NCI-H1092 treated with DMSO at 0.1 percent for 48 hours (cell line): ENCODE measurements at places on chromosomes 12 and 14.
A peak's percentile ranks its signal among the peaks of the same experiment; 100 is the strongest.

DNA sequence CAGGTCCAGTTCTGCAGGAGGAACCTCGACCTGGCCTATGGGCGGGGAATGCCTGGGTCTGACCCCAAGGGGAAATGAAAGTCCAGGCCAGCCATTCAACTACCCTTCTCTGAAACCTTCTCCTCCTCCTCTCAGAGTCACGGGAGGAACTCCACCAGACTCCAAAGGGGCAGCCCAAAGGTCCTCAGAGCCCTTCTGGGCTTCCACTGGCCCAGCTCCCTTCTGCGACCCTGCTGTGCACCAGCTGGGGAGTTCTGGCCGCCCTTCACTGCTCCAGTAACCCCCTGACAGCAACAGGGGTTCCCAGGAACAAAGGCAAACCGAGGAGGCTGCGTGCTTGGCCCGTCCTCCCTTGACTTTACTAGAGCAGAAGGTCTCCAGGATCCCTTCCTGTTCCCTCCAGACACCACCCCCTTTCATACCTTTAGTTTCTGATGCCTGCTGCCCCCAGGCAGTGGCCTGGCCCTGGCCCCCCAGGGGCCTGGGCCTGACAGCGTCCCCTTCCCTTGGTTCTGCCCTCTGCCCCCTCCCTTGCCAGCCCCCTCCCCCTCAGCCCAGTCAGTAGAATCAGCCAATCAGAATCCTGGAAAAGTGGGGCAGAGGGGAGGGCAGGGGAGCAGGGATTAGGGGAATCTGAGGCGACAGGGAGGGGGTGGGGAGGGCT lies 850 bp upstream of the ZNF385A start:
- no peak for DNase-seq

GRCh38 chr14:76326918-76327689 lies 48.8 kb upstream of the ESRRB start:
- DNase-seq: peak; percentile 42

- DNase-seq: peak; percentile 77
These were observed 947 bp upstream of the LRRC9 start for GRCh38 chr14:59918824-59919569.

- no peak for DNase-seq
These were observed 117.7 kb upstream of the RPL10L start for GRCh38 chr14:46769292-46769691.

- no peak for DNase-seq
These were observed 268.3 kb downstream of the C12orf50 start for GRCh38 chr12:87760943-87761342.

DNA sequence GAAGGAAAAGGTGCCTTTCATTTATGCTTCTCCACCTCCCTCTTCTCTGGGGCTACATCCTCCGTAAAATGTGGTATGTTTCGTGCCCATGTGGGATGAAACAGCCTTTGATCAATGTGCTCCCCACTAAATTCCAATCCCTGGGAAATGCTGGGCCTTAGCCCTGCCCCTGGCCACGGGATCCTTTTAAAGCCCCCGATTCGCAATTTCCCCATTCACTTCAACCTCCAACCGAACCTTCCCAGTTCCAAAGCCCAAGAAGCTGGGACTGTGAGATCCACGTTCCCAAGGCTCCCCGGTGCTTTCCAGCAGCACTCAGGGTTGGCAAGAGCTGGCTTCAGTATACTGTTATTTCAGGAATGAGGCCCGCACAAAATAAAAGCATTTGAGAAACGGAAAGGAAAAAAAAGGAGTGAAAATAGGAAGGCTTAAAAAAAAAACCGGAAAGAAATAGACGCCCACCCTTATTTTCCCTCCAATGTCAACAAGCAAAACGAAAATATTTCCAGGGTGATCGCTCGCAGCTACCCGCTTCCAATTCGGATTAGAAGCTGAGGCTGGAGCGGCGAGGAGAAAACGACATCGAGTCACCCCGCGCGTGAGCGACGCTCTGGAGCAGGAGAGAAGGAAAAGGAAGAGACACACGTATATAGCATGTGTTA lies 1.3 kb upstream of the FOXG1 start:
- no peak for DNase-seq

DNA sequence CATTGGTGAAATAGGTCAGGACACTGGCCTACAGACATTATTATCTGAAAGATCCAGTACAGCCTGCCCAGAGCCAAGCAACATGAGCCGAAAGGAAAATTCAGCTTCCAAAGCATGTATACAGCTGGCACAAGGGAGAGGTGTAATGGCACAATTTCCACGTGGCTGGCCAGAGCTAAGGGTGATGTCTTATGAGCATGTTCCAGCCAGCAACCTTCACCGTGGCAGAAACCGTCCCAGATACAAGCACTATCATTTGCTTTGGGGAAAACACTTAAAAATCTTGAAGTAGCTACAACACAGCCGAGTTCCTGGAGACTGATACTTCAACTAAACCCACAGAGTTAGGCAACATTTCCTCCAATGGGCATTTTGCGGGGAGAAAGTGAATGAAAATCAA lies 44.5 kb downstream of the CORO1C start:
- DNase-seq: no peak

- no peak for DNase-seq
These were observed 99.1 kb downstream of the BICD1 start for GRCh38 chr12:32205731-32206130.

DNA sequence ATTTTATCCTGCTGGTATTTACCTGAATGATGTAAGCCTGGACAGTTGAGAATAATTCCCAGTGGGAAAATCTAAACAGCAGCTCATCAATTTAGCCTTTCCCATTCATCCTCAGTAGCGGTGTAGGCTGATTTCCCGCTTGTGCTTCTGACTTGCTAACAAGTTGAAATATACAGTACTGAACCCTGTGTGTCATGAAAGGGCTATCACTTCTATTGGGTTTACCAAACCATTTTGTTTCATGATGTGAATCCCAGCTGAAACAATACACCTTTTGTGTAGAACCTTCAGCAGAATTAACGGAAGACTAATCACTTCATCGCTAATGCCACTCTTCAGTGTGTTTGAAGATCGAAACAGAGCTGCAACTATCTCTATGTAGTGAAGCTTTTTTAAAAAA lies 88.4 kb downstream of the POLR3B start:
- peak; percentile 61 for DNase-seq

DNA sequence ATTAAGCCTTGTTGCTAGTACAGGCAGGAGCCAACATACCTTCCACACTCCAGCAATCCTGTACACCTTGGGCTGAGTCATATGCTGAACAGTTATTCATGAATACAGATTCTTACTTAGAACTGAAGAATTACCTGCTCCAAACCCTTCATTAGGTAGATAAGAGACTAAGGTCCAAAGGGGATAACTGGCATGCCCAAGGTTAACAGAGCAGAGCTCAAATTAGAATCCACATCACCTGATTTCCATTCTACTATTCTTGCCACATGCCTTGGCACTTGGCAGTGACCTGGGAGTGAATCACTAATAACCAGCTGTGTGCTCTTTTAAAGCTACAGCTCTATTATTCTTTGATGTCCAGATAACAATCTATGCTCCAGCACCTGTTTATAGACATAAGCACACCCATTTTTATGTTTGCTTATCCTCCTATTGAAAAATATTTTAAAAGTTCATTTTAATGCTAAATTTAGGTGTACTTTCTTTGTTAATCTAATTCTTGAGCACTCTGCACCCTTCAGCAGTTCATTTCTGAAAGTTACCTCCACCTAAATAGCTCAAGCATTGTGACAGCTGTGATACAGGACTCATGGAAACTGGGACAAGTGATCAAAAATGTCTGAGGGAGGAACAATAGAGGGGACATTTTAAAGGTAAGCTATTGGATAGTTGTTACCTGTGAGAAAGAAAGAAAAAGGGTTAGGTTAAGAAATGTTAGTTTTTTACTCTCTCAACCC lies 19.4 kb downstream of the LPCAT3 start:
- DNase-seq: no peak

DNA sequence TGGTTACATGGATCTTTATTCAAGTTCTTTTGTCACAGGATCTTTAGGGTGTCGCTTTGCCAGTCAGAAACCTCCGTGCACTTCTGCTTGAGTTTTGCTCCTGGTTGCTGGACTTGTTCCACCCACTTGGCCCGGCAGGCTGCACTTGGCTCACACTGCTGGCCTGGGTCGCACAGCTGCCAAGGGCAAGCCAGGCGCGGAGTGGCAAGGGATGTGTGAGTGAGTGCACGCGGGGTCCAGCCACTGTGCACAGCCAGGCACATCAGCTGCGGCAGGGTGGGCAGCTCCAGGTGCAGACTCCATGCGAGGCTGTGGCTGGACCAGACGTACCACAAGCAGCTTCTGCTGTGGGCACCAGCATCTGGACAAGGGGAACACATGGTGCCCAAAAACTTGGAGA lies 76.6 kb downstream of the DERA start:
- DNase-seq: no peak

DNA sequence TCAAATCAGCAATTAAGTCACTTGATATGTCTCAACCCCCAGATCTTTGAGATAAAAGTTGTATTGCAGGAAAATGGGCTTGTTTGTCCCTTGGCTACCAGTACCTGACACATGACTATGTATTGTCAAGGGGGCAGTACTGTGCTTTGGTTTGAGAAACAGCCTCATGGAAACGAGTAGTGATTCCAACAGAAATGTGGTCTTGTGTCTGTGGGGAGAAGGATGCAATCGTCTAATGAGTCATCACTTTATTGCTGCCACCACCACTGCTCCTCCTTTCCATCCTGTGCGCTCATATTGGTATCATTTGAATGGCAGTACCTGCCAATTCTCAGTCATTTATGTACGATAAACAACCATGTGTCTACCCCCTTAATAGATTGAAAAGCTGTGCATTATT lies 72.8 kb upstream of the ARHGAP5 start:
- no peak for DNase-seq

- no peak for DNase-seq
These were observed 283.4 kb downstream of the CEP128 start for GRCh38 chr14:80658155-80658554.

GRCh38 chr12:19430988-19431387 lies 8.3 kb upstream of the AEBP2 start:
- DNase-seq: no peak

DNA sequence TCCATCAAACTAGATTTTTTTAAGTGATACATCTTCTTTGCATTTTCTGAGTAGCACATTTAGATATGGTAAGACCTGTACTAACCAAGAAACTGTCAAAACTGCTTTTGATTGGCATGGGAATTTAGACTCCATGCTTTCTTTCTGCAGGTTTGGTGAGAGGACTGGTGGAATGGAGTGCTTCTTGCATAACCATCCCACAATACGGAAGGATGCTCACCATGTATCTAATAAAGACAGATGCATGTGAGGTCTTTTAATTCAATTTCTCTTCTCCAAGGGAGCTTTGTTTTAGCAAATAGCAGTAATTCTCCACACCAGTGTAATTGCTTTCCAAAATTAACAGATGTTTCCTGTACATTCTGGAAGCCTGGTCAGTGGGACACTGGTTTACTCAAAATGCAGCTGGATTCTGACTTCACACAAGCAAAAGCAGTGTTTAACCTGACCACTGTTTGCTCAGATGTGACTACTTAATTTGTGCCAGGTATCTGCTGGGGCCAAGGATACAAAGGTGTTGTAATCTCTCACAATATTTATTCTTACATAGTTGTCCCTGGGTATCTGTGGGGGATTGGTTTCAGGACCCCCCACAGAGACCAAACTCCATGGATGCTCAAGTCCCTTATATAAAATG lies 26.1 kb downstream of the FGD6 start:
- DNase-seq: no peak

DNA sequence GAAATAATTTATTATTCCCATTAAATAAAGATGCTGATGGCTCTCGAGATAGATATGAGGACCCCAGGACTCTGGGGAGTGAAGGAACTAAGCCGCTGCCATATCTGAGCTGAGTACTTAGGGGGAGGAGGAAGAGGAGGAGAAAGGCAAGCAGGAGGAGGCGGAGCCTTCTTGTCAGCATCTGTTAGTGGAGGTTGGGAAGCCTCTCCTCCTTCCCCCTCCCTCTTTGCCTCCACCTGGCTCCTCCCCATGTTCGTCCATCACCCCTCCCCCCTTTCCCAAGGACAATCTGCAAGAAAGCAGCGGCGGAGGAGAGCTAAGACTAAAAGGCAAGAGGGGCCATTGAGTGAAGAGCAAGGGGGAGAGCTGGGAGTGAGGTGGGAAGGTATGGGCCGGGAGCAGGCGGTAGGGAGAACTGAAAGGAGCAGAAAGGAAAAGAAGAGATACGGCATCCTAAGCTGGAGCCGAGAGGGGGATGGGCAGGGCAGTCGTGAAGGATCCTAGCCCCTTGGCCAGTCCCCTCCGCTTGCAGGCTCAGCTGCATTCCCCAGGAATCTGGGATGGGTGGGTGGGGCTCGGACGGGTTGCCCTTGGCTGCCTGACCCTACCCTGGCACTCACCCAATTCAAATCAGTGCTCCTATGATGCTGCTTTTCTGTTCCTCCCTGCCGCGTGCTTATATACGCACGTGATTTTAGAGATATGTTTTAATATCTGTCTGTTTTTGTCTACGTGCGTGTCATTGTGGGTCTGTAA lies at the start of gene PFKM:
Gene PFKM (plus strand): TSS at position 287 of the 756 bp plus-strand sequence. CDS start 3,411 bp downstream, outside the sequence.
- peak; percentile 92 for DNase-seq

DNA sequence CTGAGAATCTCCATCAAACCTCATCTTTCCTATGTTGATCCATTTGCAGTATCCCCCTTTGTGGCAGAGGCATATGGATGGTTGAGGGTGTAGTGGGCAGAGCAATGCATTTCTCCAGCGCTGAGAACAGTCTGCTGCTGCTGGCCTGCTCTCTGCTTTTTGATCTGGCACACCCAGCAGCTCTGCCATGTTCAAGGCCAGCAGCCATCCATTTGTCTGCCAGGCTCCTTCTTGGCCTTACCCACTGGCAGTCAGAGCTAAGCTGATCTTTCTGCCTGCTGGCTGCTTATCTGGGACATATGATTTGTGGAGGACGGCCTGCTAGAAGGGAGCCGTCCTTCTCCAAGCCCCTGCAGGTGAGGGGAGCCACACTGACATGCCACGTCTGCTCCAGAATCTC lies 17.0 kb downstream of the NPC2 start:
- DNase-seq: no peak

GRCh38 chr12:3684449-3685051 lies 68.4 kb downstream of the CRACR2A start:
- DNase-seq: no peak

DNA sequence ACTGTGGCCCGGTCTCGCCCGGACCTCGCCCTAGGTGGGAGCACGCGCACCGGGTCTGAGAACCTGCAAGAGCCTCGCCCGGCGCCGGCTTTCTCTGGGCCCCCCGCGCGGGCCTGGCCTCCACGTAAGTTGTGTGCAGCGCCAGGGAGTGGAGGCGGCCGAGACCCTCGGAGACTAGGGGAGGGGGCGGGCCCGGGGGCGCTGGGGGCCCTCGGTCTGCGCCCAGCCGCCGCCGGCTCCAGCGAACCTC lies 183 bp upstream of the PRMT8 start:
- no peak for DNase-seq
